ENCODE measurements at places on chromosomes 2 and 18.

DNA sequence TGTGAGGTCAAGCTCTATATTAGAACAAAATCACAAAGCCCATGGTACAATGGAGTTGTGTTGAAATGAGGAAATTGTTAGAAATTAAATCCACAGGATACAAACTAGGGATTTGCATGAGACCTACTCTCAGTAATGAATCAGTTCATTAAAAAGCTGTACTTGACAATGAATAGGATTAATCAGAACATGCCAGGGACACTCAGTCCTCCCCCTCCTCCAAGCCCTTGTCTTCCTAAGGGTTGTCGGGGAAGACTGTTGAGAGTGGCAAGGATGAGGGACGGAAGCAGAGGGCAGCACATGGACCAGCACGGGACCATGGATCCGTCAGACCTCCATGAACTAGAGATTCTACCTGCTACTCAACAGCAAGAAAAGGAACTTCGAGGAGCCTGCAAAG, 39.8 kb downstream of the SPRED2 start:
- no peak for DNase-seq

DNA sequence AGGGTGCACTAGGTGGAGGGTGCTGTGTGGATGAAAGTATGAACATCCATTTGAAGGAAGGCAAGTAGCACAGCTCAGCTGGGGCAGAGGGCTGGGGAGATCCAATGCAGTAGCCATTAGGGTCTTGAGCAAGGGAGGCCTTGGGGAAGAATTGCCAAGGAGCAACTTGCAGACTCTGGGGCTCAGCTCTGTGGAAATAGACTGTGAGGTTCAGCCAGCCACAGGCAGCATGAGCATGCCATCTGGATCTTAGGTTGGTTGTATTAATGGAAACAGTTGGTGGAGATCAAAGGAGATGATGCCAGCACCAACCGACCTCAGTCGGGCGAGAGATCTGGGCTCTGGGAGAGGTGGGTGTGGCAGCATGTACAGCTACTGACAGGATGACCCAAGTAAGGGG, 5.6 kb downstream of the ZAP70 start:
- peak; percentile 15 for DNase-seq

DNA sequence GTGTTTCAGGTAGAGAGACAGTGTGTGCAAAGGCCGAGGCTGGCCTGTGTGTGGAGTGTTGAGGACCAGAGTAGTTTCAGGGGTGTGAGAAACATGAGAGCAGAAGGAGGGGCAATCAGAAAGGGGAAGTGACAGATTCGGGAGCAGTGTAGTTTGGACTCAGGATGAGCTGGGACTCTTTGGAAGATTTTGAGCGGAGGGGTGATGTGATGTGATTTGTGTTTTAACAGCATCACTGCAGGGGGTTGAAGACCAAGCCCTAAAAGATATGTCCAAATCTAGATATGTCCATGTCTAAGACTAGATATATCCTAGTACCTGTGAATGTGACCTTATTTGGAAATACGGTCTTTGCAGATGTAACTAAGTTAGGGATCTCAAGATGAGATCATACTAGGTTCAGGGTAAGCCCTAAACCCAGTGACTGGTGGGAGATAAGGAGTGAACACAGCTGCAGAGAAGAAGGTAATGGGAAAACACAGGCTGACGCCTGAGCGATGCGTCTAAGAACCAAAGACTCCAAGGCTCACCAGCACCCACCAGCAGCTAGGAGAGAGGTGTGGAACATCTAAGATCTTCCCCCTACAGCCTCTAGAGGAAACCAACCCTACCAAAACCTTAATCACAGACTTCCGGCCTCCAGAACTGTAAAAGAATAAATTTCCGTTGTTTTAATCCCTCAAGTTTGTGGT, 38.5 kb upstream of the MYO3B start:
- DNase-seq: no peak

DNA sequence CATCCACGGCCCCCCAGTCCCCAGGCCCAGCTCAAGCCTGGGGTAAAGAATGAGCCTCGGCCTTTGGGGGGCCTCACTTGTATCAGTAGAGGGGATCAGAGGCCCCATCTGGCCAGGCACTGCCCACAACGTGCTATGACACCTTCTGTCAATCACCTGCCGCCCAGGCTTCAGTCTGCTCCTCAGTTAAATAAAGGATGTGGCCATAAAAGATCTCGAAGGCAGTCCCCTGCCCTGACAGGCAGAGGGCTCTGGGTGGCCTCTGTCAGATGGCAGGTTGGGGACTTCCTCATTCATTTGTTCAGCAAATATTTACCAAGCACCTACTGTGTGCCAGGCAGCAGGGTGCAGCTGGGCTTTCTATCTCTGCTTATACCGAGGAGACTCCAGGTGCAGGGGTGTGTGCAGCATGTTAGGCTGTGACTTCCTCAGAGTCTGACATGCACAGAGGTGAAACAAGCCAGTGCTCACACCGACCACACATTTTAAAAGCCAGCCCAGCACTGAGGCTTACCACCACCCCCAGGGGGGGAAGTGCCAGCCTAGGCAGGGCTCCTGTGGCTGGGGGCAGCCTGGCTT, 166.4 kb downstream of the GALNT1 start:
- DNase-seq: peak; percentile 7

GRCh38 chr2:65436824-65437221, 4.4 kb upstream of the SPRED2 start:
- DNase-seq: peak; percentile 60

DNA sequence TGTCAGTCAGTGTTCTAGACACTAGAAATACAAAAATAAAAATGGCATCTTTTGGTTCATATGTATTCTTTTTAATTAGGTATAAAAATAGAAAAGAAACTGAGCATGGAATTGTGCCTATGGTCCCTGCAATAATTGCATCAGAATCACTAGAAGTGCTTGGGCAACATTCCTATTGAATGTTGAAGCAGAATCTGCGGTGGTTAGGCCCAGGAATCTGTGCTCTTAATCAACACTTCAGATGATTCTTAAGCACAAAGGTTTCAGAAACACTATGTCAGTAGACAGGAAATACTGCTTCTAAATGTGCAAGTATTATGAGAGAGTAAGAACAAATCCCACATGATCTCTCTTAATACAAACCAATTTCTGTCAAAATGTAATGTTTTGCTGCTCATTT, 20.3 kb upstream of the RBBP8 start:
- no peak for DNase-seq

GRCh38 chr18:74748809-74749208, 151.1 kb downstream of the ZNF407 start:
- no peak for DNase-seq

DNA sequence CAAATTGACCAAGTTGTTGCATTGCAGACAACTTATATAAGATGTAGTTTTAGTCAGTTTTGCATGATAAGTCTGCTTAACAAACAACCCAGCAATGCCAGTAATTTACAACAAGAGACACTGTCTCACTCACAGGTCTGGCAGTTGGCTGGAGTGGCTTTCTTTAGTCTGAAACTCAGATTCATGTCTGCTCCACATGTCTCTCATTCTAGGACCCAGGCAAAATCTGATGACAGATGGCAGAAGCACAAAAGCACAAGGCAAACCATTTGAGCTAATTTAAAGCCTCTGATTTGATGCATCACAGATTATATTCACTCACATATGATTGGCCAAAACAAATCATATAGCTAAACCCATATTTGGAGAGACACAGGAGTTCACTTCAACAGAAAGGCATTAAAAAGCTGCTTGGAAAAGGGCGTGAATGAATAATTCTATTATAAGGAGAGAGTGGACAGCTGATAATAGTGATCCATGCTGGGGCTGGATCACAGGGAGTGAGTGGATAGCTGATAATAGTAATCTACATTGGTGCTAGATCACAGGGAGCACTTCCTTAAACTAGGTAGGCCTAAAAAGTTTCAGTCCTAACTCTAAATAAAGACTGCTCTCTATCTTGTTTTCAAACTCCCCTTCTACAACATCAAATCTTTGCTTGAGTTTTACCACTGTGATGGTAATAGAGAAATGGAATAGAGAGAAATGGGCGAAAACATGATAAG, 593.2 kb upstream of the ZNF804A start:
- no peak for DNase-seq

DNA sequence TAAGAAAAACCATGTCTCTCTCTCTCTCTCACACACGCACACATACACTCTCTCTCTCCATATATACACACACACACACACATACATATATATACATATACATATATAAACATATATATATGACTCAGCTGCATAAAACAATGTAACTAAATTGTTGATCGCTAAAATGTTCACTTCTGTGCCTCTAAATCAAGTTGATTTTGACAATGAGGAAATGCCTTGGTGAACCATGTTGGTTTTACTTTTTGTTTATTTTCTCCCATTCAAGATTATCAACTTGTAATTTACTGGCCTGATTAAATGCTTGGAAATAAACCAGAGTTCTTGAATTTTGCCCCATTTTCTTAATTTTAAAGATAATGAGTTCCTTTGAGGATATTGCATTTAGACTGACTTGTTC, 500.4 kb downstream of the PARD3B start:
- DNase-seq: no peak

DNA sequence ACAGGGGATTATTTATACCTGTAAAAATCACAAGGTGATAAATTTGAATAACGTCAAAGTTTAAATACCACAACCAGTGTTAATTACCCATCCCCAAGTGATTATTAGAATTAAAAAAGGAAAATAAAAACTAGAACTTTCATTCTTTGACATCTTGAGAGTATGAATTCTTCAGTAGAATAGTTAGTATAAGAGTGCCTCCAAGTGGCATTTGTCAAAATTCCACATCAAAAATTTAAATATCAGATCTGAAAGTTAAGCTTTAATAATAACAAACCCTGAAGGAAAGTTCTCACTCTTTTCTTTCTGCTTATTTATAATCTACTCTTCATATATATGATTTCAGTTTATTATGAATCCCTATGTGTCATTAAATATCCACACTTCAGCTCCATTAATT, 273.7 kb upstream of the KYNU start:
- DNase-seq: peak; percentile 31

GRCh38 chr2:209424199-209424701, 403 bp downstream of the MAP2 start:
- no peak for DNase-seq

GRCh38 chr2:179580378-179581146, 280.9 kb downstream of the ZNF385B start:
- DNase-seq: no peak

DNA sequence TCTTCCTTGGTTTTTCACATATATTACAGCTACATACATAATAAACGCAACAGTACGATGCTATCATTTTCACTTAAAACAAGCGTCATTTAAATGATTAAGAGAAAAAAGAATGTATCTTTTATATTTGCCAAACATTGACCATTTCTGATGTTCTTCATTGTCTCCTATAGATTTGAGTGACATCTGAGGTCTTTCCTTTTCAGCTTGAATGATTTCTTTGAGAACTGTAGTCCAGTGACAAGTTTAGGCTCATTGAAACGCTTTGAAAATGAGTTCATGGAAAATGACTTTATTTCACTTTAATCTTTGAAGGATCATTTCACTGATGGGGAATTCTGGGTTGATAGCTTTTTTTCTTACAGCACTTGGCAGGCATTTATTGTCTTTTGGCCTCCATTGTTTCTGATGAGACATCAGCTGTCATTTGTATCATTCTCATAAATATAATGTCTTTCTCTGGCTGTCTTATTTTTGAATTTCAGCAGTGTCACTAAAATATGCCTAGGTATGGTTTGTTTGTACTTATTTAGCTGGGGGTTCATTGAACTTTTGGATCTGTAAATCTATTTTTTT, 10.9 kb downstream of the TGIF1 start:
- no peak for DNase-seq

GRCh38 chr2:84840306-84840705, 40.6 kb downstream of the TRABD2A start:
- no peak for DNase-seq

- no peak for DNase-seq
These were observed 66.5 kb downstream of the SMAD7 start for GRCh38 chr18:48884306-48884705.

GRCh38 chr2:12005886-12006681, 259.7 kb downstream of the LPIN1 start:
- DNase-seq: peak; percentile 72

DNA sequence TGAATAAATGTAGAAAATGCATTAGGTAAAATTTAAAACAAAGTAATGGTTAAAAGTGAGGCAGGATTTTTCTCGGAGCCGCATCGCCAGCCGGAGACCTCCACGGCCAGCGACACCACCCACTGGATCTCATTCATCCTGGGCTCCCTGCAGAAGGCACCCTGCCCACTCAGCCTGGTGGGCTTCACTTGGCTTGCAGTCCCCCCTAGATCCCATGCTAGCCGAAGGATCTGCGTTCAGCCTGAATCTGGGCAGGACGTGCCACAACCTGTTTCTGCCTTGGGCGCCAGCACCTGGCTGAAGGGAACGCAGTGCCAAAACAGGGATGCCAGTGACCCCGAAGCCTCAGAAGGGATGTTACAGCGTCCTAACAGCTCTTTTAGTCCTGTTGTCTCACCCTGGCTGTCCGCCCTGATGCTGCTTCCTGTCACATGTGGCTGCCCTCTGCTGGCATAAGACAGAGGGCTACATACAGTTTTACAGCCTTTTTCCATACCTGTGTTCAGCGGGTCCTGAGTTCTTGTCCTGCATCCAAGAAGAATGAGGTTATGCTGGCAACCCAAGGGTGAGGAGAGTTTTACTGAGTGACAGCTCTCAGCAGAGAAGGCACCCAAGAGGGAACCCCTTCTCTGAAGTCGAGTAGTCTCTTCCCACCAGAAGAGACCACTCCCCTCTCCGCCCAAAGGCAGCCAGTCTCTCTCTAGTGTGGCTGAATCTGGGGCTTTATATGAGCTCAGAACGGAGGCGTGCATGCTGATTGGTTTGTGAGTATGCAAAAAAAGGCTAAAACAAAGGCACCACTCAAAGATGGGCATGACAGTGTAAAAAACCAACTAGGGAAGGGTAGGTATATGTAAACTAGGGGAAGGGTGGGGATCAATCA, 173.1 kb upstream of the GYPC start:
- DNase-seq: peak; percentile 35

DNA sequence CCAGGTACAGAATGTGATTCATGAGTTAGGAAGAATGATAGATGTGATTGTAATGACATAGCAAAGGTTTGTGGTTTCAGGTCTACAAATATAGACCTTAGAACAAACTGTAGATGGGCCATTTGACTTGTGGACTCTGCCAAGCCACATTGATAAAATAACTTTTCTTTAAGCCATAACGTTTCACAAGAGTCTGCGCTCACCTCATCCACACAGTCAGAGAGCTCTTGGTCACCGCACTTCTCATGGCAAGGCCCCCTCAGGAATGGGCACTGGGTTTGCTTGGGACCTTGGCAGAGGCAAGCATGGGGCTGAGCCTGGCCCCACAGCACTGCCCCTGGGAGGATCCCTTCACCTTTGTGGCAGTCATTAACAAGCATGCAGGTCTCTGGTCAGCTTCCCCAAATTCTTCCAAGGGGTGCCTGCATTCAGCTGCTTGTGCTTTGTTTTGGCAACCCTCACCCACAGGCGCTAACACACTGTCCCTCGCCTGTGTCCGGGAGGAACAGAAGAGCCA, 14.0 kb downstream of the ARMC9 start:
- no peak for DNase-seq

GRCh38 chr2:51368250-51368649, 336.3 kb upstream of the NRXN1 start:
- no peak for DNase-seq

GRCh38 chr18:53117851-53118250, 777.9 kb downstream of the DCC start:
- DNase-seq: no peak
